Coronary artery (tissue), 2 donors: ENCODE measurements at places on chromosomes 6 and 20.

DNA sequence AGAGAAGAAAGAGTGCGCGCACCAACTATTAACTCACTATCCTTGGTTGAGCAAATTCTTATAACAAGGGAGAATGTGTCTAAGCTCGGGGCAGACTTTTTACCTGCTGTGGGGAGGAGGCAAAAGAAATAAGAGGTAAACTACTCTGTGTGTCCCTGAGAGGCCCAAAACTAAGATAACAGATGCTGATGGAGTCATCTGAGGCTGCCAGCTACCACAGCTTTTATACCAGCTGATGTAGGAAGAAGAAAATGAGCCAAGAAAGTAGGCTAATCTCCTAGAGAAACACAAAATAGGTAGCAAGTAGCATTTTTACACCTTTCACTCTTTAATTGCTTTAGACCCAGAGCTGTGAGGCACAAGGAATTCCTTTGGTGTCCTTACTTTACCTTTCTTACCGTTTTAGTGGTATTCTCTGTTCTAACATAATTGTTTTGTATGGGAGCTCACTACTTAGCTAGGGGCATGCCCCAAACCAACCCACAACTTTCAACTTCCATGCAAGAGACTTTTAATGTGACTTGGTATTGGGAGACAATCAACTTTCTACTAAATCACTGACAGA, 27.8 kb upstream of the PIM1 start:
- DNase-seq: no peak

DNA sequence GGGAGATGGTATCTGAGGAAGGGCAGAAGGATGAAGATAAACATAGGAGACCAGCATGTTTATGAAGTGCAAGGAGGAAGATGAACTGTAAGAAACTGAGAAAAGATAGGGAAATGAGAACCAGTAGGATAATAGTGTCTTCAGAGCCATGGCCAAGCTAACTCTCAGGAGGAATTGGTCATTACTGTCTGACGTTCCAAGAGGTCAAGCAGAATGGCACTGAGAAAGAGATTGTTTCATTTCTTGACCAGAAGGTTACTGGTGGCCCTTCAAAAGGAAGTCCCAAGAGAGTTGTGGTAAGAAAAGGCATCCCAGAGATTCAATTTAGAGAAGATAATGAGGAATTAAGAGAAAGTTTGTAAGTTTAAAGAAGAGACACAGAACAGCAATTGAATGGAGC, 47.5 kb downstream of the EYA4 start:
- DNase-seq: no peak

GRCh38 chr20:44296011-44296410, 15.0 kb downstream of the FITM2 start:
- DNase-seq: no peak

GRCh38 chr6:38212579-38212978, 393.1 kb downstream of the ZFAND3 start:
- no peak for DNase-seq

- DNase-seq: no peak
These were observed 14.8 kb upstream of the MAS1L start for GRCh38 chr6:29502597-29502996.

DNA sequence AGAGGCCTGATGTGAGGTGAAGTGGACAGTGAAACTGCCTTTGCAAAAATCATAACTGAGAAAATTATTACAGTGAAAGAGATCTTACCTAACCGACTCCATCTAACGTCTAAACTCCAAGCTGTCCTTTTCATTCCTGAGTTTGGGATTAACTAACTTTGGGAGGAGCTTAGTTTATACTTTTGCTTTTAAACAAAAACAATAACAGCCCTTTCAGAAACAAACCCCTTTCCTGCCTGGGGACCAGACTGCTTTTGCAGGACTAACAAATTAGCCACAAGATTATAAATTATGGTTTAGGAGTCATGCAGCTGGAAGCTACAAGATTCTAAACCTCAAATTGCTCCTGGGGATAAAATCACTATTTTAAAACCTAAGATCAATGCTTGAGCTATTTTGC, 38.6 kb upstream of the HFE start:
- DNase-seq: no peak

GRCh38 chr6:129744201-129744879, 34.4 kb upstream of the ARHGAP18 start:
- DNase-seq: no peak

- no peak for DNase-seq
These were observed 69.1 kb upstream of the BTN3A2 start for GRCh38 chr6:26295691-26296555.

DNA sequence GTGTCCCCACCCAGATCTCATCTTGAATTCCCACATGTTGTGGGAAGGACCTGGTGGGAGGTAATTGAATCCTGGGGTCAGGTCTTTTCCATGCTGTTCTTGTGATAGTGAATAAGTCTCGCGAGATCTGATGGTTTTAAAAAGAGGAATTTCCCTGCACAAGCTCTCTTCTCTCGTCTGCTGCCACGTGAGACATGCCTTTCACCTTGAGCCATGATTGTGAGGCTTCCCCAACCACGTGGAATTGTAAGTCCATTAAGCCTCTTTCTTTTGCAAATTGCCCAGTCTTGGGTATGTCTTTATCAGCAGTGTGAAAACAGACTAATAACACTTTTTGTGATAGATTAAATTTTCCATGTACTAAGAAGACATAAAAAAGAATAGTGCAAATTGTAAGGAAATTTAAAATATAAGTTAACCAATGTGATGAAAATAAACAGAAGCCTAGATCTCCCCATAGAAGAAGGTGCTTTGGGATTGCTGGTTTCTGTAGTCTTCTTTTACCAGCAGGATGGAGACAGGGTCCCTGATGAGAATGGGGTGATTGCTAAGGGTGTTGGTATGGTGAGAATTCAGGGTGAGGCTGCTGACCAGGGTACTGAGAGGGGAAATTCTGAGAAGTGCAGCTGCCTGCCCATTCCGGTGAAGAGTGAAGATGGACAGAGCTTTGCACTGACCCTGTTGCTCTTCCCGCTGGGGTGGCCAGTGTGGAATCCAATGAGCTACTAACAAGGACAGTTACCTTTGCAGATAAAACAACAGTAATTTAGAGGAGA, 50.7 kb downstream of the BMP2 start:
- no peak for DNase-seq

GRCh38 chr6:139355777-139356445, 18.5 kb downstream of the CITED2 start:
- DNase-seq: no peak

DNA sequence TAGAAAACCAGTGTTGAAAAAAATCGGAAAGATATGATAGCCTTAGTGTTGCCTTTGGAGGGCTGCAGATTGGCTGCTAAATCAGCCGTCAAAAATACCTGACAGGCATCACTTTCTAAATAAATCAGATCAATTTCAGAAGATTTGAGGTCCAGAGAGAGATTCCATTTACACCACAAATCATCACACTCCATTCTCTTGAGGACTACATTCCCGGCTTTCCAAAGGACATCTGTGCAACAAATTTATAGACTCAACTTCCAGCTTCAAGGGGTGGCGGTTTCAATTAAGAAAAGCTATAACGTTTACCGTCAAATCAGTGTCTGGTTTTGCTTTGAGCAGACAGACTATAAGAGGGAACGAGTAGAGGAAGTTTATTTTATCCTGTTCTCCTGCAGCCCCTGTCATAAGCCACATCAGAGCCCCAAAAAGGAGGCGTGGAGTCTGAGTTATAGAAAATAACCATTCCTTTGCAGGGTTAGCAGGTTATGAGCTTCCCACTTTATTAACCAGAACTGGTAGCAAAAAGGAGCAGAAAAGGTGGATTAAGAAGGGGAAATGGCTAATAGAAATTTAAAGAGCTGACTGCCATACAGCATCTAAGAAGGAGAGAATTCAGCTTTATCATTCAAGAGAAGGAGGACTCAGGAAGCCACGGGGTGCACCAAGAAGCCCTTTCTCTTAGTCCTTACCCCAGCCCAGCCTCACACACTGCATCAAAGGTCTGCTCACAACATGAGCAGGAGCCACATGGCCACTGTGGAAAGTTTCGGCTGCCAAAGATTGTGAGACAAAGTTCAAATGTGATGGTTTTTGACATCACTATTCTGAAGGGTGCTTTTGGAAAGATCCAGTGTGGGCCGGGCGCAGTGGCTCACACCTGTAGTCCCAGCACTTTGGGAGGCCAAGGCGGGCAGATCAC, 12.9 kb upstream of the UQCC2 start:
- DNase-seq: no peak

DNA sequence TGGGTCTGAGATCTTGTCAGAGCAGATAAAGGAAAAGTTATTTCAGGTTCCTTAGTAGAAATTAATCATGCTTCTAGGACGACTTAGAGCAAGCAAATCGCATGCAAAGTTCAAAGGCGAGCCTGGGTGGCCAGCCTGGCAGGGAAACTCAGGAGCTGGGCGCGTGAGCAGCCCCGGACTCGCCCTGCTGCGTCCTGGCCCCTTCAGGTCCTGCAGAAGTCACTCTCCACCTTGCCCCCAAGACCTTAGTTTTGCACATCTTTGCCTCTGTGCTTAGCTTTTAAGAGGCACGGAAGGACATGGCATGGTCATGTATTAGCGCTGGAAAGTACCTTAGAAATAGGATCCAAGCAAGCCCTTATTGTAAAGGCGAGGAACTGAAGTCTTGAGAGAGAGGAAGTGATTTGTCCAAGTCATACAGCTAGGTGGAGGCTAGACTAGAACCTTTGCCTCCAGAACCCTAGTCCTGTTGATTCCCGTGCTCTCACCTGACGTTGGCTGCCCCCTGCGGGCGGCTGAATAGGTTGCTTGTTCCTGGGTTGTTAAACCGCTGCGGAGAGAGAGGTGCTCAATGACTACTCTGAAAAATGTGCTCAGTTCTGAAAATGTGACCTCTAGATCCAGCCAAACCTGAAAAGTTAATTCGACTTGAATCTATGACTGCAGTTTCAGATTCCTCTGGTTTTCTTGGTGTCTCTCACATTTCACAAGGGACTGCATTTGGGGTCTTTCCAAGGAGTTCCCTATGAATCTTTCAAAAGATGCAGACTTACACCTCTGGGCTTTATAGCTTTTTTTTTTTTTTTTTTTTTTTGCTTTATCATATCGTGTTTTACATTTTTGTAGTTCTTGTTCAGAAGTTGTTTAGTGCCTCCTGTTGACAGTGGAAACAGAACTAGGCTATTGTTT, 2.7 kb downstream of the MYB start:
- DNase-seq: no peak

DNA sequence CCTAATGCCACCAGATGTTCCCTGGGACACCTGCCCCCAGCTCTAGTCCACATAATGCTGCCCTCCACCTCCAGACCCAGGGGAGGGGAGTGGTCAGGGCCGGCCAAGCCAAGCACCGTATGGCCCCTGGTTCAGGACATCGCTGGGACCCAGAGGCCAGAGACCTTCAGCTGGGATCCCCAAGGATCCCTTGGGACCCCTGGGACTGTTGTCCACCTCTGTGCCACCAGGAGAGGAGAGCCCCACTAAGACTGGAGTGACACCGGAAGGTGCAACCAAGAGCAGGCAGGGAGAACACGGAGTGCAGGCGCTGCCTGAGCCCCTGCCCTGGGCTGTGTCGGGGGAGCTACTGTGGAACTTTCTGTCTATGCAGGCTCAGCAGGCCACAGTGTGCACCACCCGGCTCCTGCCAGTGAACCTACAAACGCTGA, 43.6 kb downstream of the CTCFL start:
- peak; percentile 50 for DNase-seq

- no peak for DNase-seq
These were observed 71.8 kb upstream of the L3MBTL3 start for GRCh38 chr6:129946439-129947140.

- no peak for DNase-seq
These were observed 157.4 kb upstream of the ZNF217 start for GRCh38 chr20:53750827-53751619.

GRCh38 chr6:80544976-80545722, 438.7 kb downstream of the BCKDHB start:
- no peak for DNase-seq

- DNase-seq: no peak
These were observed 29.8 kb downstream of the UST start for GRCh38 chr6:148776321-148777308.

- no peak for DNase-seq
These were observed 2.1 kb downstream of the CNR1 start for GRCh38 chr6:88164061-88164460.

GRCh38 chr6:108598305-108598863, 37.7 kb downstream of the FOXO3 start:
- DNase-seq: no peak

GRCh38 chr20:16407251-16408067, 165.8 kb downstream of the KIF16B start:
- no peak for DNase-seq

GRCh38 chr6:139337830-139338229, 36.6 kb downstream of the CITED2 start:
- DNase-seq: no peak

GRCh38 chr6:133159255-133159795, 81.8 kb upstream of the EYA4 start:
- DNase-seq: no peak

DNA sequence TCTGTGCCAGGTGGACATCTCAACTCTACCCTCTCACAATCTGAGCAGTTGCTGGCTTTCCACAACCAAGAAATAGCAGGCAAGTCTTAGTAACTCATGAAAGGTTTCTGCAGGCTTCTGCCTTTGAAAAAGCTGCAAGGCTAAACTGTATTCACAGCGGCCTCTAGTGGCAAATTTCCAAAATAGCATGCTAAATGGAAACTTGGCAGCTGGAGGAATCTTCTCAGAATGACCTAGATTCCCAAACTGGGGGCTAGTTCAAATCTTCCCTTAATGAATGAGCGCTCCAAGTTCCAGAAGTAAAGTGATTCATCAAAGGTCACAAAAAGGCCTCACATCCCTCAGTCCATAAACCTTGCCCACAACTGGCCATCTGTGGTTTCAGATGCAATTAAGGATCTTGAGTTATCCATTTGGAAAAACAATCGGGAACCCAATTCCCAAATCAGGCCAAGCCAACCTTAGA, 11.9 kb upstream of the CPNE5 start:
- no peak for DNase-seq

DNA sequence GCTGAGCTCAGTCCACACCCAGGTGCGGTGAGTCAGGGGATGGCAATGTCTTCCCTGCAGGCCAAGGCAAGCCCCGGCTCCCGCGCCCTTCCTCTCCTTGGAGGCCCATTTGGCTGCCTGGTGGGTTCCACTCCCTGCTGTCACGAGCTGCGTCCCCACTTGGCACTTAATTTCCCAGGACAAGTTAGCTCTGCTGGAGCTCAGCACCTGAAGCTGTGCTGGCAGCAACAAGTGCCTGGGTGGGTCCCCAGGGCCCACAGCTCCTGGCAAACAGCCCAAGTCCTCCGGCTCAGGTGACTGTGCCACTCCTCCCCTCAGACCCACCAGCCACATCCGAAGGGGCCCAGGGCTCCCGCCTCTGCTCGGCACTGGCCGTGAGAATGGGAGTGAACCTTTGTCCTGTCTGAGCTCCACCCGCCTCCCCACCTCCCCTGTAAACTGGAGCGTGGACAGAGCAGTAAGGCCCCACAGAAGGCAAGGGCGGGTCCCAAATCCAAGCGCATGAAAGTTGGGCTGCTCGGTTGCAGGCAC, 16.9 kb downstream of the LAMA5 start:
- no peak for DNase-seq

- no peak for DNase-seq
These were observed 104.5 kb downstream of the NOL4L start for GRCh38 chr20:32480371-32481241.
